ENCODE measurements at places on chromosomes 2 and 18.

GRCh38 chr18:46748466-46748865 is 8.4 kb downstream of the ST8SIA5 start:
- no peak for DNase-seq

GRCh38 chr2:149921911-149922616 is 334.5 kb upstream of the MMADHC start:
- DNase-seq: no peak

- DNase-seq: no peak
Observed at GRCh38 chr2:27494284-27494943, 586 bp downstream of the FNDC4 start.

DNA sequence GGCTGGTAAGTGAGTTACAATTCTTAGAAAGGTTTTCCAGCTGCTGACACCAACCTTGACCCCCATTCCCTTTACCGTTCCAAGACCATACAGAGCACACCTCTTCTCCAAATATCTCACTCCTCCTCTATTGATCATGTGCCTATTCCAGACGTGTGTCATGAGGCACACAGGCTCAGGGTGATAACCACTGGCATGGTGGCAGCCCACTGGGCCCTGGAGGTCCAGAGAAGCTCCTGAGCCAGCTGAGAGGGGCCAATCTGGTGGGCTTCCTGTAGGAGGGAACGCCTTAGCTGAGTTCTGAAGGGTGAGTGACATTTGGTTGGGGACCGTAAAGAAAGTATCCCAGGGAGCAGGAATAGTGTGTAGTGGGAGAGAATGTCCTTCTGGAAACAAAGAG is 28.3 kb downstream of the ZAP70 start:
- DNase-seq: no peak

GRCh38 chr2:235170536-235171521 is 219.0 kb downstream of the SH3BP4 start:
- DNase-seq: peak; percentile 69

DNA sequence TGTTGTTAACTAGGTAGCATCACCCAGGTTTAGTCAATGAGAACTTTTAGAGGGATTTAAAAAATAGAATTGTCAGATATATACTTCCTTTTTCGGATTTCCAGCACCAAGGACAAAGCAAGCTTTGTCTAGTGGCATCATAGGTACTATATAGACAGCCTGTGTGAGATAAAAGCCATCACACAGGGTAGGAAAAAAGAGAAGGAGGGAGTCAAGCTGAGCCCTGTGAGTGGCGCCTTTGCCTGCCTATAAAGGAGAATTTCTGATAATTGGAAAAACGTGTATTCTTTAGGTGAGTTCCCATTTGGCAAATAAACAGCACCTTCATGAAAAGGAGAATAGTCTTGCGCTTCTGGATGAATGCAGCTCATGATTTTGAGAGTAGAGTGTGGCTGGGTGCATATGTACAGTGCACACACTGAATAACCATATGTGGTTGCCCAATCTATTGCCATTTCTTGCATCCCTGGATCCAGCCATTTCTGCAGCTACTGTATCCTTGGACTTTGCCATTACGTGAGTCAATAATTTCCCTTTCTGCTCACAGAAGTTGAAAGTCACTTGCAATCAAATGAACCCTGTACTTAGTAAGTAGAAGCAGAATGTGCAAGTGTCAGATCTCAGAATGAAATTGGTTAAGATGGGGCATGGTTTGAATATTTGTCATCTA is 559.9 kb upstream of the MEX3C start:
- no peak for DNase-seq

GRCh38 chr2:241558532-241559322 is at the start of gene BOK:
BOK (plus strand) TSS chr2:241558745; CDS start chr2:241559484, 739 bp downstream.
- no peak for DNase-seq

DNA sequence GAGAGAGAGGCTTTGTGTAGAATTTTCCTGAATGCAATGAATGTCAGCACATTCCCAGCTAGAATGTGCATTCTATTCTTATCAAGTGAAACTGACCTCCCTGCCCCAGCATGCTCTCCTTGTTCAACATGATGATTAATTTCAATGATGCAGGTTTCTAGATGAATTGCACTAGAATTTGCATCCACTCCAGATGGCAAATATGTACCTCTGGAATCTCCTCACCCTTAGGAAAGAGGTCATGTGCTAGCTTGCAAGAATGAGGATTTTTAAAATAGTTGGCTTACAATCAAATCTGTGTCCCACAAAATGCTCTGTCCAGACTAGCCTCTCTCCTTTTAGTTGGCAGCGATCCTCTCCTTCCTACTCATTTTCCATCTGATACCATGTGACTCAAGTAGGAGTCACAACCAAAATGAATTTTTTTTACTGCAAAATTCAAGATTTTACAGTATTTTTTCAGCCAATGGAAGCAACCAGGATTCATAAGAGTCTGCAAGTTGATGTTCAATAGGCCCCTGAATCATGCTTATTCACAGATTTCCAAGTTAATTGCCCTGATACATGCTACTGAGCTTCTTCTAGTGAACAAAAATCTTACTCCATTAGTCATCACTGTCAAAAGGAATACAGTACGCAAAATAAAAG is 21.0 kb upstream of the STAT4 start:
- no peak for DNase-seq

- no peak for DNase-seq
Observed at GRCh38 chr2:78873526-78873925, 152.0 kb upstream of the REG3G start.

DNA sequence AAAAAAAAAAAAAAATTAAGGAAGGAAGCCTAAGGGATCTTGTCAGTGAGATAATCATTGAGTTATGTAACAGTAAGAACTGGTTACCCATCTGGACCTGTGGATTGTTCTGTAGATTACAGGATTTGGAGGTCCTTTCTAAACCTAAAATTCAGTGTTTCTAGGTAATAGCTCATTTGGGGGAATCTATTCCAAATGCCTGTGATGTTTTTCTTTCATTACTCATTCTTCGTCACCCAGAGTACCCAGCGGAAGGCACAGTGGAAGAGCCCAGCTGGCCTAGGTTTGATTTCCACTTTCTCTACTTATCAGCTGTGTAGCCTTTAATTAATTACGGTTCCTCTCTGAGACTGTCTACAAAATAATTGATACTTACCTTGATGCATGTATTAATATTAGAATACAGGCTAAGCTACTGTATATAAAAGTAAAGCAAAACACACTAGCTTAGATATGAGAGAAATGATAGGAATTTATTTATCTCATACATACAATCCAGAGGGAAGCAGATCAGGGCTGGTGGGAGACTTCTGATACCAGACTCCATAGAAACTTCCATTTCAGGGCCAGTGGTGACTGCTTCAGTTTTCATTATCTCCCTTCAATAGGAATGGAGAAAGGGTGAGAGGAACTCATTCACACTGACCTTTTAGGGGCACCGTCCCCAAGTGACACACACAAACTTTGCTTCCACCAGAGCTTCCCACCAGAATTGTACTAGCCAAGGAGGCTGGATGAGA is 115.8 kb upstream of the NOSTRIN start:
- DNase-seq: no peak

DNA sequence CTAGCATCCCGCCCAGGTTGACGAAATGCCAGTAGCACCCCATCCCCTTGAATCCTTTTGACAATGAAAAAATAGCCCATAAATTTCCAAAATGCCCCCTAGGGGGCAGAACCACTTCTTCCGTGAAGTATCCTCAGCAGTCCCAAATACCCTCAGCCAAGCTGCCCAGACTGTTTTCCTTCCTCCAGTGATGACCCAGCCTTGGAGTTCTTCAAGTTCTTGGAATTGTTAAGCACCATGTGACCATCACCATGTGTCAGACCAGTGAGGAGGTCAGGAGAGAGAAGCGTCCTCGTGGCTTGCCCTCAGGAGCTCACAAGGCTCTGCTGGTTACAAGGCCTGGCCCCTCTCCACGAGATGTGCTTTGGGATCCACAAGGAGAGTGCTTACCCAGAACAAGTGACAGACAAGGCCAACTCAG is 1.4 kb upstream of the SLC23A3 start:
- peak; percentile 11 for DNase-seq

DNA sequence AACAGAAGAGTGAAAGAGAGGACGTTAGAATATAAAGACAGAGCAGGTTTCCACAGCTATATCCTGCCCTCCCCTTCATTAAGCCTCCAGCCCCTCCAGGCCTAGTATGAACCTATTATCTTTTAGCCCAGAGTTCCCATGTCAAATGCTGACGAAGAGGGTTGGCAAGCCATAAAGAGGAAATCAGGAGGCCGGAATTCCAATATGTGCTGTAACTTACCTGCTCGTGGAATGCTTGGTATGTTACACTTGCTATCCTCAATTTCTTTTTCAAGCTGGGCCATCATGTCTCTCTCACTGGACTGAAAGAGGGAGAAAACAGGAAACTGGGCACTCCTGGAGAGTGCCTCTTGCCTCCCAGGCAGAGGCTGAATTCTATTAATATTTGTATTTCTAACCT is 264.1 kb downstream of the TRIB2 start:
- no peak for DNase-seq

DNA sequence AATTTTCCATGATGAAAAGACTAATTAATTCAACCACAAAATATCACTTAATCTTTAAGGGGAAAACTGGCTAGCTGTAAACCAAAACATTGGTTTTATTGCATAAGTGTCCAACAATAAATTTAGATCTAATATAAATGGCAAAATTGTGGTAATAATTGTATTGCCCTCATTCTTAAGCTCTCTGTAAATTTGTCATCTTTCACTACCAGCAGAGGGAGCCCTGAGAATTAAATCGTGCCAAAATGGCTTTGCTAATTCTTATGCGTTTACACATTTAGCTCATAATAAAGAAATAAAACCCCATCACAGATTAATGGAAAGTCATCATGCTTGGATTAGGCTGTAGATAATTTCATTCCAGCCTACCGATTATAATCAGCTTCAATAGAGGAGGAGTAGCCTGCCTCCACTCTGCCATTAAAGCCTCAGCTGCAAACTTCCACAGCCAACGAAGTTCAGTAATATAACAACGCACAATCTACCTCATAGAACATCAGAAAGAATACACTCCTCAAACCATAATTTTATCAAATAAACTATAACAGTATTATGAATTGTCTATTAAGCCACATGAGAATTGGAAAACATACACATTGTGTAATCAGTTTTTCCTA is 70.0 kb upstream of the ATP5MC3 start:
- peak; percentile 65 for DNase-seq

DNA sequence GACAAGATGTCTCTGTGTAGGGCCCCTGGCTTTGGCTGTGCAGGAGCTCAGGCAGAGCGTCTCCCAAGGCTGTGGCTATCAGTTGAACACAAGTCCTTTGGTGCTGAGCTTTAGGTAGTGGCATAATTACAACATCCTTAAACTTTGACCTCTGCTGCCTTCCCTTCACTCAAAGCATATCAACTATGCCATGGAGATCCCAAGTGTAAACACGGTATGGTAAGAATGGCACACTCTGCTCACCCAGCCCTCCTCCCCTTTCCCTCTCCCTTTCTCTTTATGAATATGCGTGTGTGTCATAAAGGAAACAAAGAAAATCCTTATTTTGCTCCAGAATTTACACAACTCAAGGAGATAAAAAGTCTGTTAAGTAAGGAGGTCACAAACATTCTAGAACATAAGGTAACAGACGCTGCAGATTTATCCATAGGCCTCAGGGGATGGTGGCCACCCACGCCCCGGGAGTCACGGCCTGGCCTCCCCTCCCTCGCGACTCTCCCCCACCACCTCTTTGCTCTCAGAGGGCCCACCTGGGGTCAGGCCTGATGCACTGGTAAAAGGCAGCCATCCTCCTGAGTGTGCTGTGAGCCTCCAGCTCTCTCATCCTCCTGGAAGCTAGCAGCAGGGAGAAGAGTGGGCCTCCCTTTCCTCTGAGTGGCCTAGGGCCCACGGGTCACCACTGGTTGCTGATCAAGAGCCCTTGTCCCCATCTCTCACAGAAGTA is 67.3 kb downstream of the CRACDL start:
- no peak for DNase-seq

DNA sequence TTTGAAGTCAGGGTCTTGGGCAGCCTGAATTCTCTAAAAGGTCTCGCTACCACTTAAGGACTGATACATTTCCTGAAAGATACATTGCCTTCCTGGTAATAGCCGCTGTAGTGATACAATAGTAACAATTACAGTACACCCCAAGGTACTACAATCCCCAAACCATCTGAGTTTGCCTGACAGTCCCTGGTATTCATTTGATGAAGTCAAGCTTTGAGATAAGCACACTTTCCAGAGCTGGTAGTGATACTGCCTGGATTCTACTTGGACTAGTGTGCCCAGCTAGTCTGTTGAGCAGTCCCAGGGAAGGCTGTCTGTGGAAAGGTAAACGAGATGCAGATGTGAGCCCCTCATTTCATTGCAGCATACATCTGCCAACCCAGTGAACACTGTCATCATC is 24.4 kb upstream of the ITGB6 start:
- no peak for DNase-seq

GRCh38 chr2:193240752-193241151 is 1046.0 kb upstream of the TMEFF2 start:
- no peak for DNase-seq

DNA sequence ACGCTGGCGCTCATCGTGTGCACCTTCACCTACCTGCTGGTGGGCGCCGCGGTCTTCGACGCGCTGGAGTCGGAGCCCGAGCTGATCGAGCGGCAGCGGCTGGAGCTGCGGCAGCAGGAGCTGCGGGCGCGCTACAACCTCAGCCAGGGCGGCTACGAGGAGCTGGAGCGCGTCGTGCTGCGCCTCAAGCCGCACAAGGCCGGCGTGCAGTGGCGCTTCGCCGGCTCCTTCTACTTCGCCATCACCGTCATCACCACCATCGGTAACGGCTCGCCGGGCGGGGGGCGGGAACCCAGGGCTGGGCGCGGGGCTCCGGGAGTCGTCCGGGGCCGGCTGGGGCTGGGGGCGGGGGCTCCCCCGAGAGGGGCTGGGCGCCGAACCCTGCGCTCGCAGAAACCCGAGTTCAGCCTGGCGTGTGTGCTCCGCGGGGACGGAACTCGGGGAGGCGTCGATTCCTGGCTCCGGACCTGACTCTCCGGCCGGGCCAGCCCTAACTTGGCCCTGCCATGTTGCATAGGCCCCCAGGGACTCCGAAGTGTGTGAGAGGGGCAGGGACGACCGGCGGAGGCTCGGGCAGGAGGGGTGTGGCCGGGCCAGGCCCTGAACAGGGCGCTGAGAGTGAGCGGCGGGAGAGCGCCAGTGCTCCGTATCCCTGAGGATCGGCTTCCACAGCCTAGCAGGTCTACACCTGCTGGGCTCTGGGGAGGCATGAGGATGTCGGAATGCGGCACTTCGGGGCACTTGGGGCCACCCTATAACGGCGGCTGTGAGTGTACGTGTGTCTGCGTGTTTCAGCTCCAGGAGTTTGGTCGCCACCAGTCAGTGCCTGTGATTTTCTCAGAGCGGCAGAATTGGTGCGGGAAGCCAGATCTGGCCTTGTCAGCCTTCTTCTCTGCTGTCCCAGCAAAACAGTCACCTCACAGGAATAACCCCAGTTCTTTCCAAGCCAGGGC is 651 bp downstream of the KCNK3 start:
- peak; percentile 59 for DNase-seq

GRCh38 chr18:9616049-9616448 is 1.7 kb upstream of the PPP4R1 start:
- no peak for DNase-seq

DNA sequence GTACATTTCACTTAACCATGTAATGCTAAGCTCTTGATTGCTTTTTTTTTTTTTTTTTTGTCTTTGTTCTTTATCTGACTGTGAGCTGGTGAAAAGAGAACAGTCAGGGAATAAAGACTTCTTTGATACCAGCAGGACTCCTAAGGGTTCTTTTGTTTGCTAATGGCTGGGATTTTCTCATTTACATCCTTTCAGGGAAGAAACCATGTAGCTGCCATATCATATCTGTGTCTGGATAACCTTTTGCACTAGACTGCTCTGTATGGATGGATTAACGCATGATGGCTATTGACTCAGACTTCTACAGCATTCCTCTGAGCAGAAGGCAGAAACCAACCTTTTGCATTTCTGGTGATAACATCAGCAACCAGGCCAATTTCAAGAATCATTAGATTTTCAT is 504.0 kb downstream of the LRRTM4 start:
- no peak for DNase-seq

- no peak for DNase-seq
Observed at GRCh38 chr2:188645986-188646385, 328.2 kb upstream of the COL3A1 start.

Measured in COR-L47 (cell line).